ENCODE measurements at places on chromosomes 12 and 14. TPM values are rescaled to one million over a fixed set of nuclear protein-coding genes. Genes with fewer than 3 reads are reported as not detected.

Gene MEG3
- 269 TPM for total RNA-seq

- DNase-seq = no peak
Observed at GRCh38 chr12:65364046-65364445, 85.6 kb downstream of the MSRB3 start.

DNA sequence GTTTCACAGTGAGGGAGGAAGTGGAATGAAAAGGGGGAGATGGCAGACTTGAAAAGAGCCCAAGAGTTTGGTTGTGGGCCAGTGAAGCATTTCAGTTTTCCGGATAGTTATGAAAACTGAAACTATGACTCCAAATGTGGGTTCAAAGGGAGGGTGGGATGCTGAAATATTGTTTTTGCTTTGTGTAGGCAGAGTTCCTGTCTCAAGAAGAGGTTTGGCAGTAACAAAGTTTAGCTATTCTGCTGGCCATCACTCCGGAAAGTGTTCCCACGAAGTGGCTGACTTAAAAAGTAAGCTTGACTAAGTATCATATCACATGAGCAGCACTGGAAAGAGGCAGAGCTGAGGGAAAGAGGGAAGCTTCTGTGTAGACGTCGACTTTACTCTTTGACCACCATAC, 85.2 kb downstream of the CAND1 start:
- DNase-seq = peak; percentile 55

GRCh38 chr12:122836027-122836921, 1.0 kb downstream of the HIP1R start:
- peak; percentile 95 for DNase-seq

DNA sequence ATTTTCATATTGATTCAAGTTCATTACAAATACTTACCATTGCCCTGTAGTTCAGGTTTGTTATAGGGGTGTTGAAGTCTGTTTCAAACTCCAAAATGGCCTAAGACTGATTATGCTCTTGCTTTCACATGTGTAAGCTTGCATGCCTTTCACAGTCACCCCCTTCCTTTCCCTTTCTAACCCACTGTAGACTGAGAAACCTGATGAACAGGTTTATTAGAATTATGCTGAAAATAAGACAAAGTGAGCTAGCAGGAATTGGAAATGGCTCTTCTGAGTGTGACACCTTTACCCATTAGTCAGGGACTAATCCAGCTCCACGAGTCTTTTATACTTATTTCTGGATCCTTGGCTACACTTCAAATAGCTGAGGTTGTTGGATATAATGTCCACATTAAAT, 38.9 kb downstream of the FBXO33 start:
- DNase-seq = no peak

DNA sequence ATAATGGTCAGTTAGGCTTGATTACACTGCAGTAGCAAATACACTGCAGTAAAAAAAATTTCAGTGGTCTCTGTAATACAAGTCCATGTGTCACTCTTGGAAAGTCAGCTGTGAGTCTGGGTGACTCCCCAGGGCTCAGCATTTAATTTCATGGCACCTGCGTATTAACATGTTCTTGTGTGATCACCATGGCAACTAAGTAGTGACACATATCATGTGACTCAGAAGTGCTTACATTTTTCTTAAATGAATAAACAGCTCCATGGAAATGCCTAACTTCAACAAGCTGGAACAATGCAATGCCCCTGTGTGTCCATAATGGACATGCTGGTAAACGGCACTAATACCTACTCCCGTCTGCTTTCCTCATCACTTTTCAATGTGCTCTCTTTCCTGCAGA, 88.5 kb upstream of the ANO4 start:
- DNase-seq = no peak

- DNase-seq = no peak
Observed at GRCh38 chr14:76118594-76118993, 33.1 kb upstream of the GPATCH2L start.

Gene TSHR
- total RNA-seq = not detected

Gene CATSPERB
- total RNA-seq = not detected

DNA sequence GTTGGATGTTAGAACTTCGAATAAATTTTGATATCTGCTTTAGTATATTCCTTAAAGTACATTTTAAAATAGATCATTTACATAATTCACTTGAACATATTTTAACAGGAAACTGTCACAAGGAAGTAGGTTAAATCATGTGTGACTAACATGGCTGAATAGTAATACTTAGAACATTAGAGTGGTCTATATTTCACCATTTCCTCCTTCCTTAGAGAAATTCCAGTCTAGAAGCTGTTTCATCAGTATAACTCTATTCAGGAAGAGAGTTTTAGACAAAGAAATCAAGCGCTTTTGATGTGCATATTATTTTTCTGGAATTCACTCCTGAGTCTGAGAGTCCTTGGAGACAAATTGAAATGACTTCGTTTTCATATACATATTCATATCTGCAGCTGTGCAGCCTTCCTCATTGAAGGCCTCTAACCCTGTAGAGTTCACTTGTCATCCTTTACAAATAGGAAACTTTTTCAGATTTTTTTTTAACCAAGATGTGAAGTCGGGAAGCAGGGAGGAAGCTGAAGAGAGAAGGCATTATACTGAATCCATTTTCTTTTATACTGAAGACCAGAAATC, 28.4 kb downstream of the IRAK3 start:
- DNase-seq = no peak

DNA sequence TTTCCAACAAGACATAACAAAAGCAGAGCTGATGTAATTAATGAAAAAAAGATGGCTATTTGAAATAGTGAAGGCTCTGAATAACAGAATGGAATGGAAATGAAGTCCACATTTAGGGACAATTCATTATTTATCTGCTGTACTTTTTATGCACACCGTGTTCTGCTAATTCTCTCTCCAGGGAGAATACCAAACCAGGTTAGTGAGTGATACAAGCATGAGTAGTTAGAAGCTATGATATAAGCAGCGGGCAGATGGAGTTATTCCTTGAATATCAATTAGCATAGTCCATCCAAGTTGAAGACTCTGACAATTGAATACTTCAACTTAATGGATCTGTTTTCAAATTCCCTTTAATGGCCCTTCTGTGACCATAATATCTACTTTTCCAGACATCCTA, 162.1 kb upstream of the TMTC2 start:
- DNase-seq = no peak

DNA sequence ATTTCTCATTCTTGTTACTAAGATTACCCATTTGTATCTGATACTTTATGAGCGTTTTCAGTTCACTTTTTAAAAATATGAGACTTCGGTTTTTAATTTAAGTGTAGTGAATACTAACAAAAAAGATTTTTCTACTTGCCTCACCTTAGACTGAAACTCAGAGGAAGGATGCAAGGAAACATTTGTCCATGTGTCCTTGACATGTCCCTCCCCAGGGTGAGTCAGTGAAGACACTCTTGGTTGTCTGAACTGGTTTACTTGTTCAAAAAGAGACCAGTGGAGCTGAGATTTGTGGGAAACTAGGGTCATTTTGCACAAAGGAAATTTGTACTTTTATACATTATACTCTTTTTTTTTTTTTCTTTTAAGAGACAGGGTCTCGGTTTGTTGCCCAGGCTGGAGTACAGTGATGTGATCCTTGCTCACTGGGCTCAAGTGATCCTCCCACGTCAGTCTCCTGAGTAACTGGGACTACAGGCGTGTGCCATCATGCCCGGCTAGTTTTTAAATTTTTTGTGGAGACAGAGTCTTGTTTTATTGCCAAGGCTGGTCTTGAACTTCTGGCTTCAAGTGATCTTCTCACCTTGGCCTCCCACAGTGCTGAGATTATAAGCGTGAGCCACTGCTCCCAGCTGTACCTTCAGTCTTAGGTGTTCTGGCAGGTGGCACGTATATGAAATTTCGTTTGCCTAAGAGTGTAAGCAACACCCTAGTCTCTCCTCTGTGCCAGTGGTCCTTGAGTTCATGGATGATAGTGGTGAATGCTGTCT, 56.7 kb downstream of the PPFIBP1 start:
- no peak for DNase-seq

Gene HOMEZ
- total RNA-seq = 5.4 TPM

Gene NPFF
- not detected for total RNA-seq

GRCh38 chr12:80175307-80175930, 76.1 kb downstream of the OTOGL start:
- no peak for DNase-seq

DNA sequence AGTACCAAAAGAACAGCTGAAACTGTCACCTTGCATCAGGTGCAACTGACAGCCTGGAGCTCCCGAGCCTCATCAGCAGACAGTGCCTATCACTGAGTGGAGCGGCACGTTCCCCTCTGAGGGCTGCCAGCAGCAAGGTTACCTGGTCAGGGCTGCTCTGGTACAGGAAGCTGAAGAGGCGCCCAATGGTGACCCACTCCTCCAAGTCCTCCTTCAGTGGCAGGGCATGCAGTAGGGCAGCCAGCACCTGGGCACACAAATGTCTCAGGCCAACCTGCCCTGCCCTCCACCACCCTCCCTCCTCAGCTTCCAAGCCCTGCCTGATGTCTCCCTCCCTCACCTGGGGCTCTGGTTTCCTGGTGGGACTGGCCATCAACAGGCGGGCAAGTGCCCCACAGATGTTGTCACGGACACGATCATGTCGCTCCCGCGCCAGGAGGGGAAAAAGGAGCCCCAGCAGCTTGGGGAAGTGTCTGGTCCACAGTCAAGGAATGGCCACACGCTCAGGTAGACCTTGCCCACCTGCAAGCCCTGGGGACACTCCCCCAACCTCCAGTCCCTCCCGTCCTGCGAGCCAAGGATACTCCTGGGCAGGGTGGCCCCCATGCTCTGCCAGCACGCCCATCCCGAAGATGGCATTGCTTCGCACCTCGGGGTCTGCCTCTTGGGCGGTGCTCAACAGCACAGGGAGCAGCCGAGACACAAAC, 7.1 kb downstream of the IPO4 start:
- peak; percentile 5 for DNase-seq

Gene FOXG1
- total RNA-seq = under 0.01 TPM

Gene KCNJ8
- 9.1 TPM for total RNA-seq

All from osteoblast (primary cell).